Fibroblast of villous mesenchyme (primary cell): ENCODE measurements at places on chromosomes 2 and 18. TPM values are rescaled to one million over a fixed set of nuclear protein-coding genes. Genes with fewer than 3 reads are reported as not detected.
A peak's percentile ranks its signal among the peaks of the same experiment; 100 is the strongest.

GRCh38 chr2:127293386-127293747, 577 bp downstream of the ERCC3 start:
- DNase-seq = peak; percentile 8

DNA sequence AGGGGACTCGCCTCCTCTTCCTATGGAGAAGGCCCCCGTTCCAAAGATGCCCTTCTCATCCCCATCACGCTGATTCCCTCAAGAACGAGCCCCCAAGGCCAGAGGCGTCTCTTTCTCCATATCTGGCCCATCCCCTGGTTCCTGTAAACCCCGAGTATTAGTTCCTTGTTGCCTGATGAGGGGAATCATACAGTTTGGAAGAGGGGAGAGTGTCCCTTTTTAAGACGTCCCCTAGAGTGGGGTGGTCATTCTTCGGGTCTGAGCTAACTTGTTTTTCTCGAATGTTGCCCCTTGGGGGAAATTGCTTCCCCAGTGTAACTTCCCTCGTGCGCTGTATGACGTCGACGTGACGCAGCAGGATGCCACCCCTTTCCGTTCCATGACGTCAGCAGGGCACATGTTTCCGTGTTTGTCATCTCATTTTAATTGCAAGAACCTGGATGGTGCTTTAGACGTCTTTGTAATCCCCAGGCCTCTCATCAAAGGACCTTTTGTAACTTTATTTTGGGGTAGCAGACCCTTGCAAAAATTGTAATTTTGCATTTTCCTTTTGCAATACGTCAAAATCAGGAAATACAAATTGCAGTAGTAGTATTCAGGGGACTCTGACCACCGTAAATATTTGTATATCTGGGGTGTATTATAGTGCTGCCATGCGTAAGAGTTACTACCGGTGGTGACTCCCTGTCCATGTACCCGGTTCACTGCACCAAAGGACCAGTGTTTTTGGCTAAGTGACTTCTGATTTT, 569 bp downstream of the BABAM2 start:
- peak; percentile 83 for DNase-seq

Gene CFC1
- total RNA-seq = not detected in 2 replicates

Gene SP100
- total RNA-seq = 92.1 and 119 TPM in 2 replicates

DNA sequence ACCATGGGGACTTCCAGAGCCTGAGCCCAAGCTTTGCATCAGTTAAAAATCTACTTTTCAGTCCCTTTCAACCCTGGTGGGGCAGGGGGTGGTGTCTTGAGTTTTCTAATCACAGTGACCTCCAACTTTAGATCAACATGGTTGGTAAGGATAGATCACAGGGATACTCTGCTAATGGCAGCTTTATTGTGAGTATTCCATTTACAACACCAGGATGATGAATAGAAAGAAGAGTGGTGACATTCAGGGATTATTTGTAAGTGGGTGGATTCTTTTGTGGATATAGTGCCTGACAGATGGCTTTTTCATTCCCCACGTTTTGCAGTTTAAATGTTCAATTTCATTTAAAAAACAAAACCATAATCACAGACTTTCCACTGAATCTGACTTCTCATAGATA, 51.3 kb downstream of the ZNF532 start:
- no peak for DNase-seq

GRCh38 chr2:236647621-236648020, 78.0 kb downstream of the ACKR3 start:
- no peak for DNase-seq

- no peak for DNase-seq
Measured at GRCh38 chr2:30193104-30193681, 38.1 kb upstream of the LBH start.

DNA sequence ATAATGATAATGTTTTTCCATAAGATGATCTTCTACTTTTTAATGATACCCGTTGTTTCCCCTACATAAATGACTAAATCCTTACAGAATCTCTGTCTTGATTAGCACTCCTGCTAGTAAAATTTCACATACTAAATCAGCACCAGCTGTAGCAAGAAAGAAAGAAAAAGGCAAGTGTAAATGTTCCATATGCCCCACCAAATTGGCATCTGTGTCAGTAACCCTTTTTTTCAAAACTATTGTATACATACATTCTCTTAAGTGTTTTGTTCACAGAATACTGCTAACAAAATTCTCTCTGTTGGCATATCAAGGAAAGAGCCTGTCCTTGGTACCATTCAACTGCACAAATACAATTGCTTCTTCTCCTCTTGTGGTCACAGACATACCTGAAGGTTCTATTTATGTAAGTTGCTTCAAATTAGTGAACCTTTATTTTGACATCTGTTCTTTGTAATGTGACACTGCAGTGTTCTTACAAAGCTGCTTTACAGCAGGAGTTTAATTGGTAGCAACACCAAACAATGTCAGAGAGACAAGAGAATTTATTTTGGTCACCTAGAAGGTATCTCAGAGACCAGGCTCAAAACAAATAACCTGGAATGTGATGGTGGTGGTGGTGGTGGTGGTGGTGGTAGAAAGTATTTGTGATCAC, 641.9 kb downstream of the ZEB2 start:
- DNase-seq = peak; percentile 11

- no peak for DNase-seq
Measured at GRCh38 chr18:35387152-35387571, 10.0 kb upstream of the ZNF396 start.

DNA sequence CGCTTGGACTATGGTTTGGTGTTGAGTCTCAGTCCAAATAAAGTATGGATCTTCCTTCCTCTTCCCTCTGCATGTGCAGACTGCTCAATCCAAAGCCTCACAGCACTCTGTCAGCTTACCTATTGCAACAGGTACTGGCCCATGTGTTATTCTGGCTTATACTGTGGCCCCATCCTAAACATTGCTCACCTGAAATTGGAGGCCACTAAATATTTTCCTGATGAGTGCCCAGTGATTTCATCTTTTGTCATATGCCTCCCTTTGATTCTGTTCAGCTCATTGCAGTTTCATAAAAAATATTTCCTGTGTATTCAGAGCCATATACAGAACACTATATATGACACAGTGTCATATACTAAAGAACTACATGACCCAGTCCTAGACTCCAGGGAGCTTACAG, 86.3 kb upstream of the FAM136A start:
- no peak for DNase-seq

GRCh38 chr2:188292348-188293239, 920 bp downstream of the GULP1 start:
- peak; percentile 91 for DNase-seq

Gene CELF4
- not detected in 2 replicates for total RNA-seq

Gene OXER1
- under 0.01 TPM in 2 replicates for total RNA-seq

DNA sequence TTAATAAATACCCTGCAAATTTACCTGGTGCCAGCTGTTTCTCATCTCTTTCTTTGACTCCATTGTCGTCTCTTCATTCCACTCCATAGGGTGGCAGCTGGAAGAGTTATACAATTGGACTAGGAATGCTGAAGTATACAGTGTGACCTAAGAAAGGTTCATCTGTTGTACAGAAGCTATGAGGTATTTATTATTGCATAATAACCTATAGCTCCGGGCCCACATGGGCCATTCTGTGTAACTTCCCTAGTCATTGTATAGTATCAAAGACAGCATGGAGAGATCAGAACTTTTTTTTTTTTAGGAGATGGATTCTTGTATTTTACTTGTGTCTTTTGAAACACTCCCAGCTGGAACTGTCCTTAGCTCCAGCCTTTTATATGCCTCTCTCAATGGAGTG, 26.2 kb downstream of the BMP10 start:
- DNase-seq = no peak

- no peak for DNase-seq
Measured at GRCh38 chr2:157271590-157272203, 14.2 kb downstream of the GALNT5 start.

DNA sequence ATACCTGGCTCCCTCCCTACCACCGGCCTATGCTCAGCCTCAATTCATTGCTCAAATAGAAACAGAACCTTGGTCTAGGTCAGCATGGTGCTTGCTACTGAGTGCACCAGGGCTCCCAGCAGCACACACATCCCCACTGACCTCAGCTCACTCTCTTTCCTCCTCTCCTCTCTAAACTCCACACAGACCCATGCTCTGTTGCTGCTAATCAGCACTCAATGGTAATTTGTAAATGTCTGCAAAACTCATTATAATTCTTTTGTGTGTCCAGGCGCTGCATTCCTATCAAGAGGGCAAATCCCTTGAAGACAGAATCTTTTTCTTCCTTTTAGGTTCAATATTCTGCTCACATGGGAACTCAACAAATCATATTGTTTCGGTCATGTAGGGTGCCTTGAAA, 382.2 kb downstream of the CLIP4 start:
- no peak for DNase-seq

DNA sequence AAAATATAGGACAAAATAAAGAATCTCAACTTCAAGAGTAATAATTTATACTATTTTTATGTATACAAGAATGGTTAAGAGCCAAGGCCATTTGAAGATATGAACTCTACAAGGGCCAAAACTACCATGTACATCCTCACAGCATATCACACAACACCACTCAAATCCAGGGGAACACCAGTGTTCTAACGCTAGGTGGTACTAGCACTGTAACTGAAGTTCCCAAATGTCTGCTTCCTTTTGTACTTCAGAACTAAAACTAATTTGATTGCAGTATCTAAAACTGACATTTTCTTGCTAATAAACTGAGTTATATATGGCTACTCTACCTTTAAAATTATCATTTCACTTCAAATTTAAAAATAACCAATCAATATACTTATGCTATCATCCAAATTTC, 47.0 kb downstream of the REV1 start:
- DNase-seq = no peak

- DNase-seq = no peak
Measured at GRCh38 chr2:126720638-126721037, 64.7 kb downstream of the GYPC start.

Gene MRPS9
- total RNA-seq = 20.6 and 22.9 TPM in 2 replicates

- no peak for DNase-seq
Measured at GRCh38 chr2:158130832-158131473, 29.3 kb downstream of the UPP2 start.

GRCh38 chr18:76451396-76452331, 43.4 kb downstream of the ZNF516 start:
- DNase-seq = no peak

DNA sequence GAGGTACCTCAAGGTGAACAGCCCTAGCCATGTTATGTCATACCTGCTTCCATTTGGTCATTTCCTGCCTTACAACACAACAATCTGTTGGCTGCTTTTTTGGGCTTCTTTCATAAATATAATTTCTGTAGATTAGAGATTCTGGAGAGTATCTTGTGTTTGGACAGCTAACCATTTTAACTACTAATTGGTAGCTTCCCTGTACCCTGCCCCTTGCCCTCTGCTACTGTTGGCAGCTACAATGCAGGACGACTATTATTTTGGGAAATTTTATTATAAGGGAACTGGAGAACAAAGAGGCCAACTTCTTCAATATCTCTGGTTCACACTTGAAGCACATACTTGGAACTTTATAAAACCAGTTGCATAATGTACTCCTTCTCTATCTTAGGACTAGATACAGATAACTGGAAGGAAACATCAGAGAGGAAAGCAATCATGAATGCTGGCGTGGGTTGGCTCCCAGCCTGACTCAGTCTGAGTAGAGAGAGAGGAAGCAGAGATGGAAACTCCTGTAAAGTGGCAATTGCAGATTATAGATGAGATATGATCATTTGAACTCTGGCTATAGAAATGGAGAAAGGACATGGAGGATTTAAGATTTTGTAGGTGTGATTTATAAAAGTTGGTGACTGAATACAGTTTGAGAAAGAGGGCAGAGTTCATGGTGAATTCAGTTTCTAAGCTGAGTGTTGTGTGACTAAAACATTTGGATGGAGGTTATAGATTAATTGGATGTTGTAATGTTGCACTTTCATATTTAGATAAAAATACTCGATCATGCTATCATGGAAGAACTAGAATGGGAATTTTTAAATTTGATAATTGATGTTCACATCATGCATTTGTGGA, 74.5 kb downstream of the MDH1 start:
- DNase-seq = peak; percentile 81

- DNase-seq = no peak
Measured at GRCh38 chr2:133458280-133458679, 110.0 kb downstream of the NCKAP5 start.
